ENCODE measurements at places on chromosomes 7 and 10.

DNA sequence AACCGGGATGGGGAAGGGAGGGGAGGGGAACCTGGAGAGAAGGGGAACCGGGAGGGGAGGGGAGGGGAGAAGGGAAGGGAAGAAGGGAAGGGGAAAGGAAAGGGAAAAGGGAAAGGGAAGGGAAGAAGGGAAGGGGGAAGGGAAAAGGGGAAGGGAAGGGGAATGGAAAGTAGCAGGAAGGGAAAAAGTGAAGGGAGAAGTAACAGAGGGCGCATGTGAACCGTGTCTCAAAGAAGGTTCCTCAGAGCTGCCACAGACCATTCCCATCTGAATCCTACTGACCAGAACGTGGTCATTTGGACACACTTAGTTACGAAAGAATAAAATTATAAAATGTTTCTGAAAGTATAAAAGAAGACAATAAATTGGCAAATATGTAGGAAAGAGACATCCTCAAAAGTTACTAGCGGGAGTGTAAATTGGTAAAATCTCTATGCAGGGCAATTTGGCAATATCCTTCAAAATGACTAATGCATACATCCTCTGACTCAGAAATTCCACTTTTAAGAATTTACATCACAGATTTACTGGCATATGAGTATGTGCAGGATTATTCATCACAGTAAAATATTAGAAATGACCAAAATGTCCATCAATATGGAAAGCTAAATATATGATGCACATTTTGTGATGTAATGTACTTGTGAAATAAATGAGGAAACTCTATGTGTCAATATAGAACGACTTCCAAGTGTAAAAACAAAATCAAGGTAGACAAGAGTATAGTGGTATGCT, 12.9 kb downstream of the C10orf67 start:
- DNase-seq: no peak
- H3K4me3 ChIP-seq: no peak overlapping the region
- no peaks in the 10 kb centered on the region for H3K27me3 ChIP-seq

DNA sequence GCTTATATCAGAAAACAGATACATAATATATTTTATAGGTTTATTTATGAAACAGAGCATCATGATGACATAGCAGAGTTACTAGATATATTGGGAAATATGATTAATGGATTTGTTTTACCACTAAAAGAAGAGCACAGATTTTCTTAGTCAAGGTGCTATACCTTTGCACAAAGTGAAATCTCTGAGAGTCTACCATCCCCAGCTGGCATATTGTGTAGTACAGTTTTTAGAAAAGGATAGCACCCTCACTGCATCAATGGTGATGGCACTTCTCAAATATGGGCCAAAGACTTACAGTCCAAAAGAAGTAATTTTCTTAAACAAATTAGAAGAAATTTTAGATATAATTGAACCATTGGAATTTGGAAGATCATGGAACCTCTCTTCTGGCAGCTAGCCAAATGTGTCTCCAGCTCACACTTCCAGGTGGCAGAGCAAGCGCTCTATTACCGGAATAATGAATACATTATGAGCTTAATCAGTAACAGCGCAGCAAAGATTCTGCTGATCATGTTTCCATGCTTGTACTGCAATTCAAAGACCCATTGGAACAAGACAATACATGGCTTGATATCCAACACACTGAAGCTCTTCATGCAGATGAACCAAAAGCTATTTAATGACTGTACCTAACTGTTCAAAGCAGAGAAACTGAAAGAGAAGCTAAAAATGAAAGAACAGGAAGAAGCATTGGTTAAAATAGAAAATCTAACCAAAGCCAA, 21.9 kb upstream of the CREB3L2 start:
- peaks cover 4% of the 10 kb centered on the region for H3K4me1 ChIP-seq
- H3K4me3 ChIP-seq: no peak overlapping the region
- H3K27ac ChIP-seq: no peak overlapping the region
- H3K27me3 ChIP-seq: no peaks in the 10 kb centered on the region
- no peaks in the 10 kb centered on the region for H3K36me3 ChIP-seq

DNA sequence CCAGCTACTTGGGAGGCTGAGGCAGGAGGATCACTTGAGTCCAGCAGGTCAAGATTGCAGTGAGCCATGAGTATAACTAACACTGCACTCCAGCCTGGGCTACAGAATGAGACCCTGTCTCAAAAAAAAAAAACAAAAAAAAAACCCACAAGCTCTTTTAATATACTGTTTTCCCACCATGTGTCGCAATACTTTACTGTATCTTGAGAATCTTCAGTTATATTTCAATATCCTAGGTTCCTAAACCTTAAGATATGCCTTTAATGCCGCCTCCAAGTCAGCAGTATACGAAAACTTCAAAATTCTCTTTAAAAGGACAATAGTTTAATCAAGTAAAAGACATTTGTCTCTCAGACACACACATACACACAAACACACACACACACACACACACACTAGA, 62.8 kb downstream of the TAF3 start:
- no peaks in the 10 kb centered on the region for H3K36me3 ChIP-seq
- no peak overlapping the region for H3K27ac ChIP-seq
- no peaks in the 10 kb centered on the region for H3K27me3 ChIP-seq

GRCh38 chr10:132397671-132398565, 918 bp downstream of the PWWP2B start:
- peak overlapping the region; percentile 78 for H3K4me3 ChIP-seq
- DNase-seq: peak; percentile 57
- H3K27me3 ChIP-seq: no peaks in the 10 kb centered on the region
- H3K27ac ChIP-seq: peak overlapping the region; percentile 46

GRCh38 chr7:54967377-54967776, 51.4 kb upstream of the EGFR start:
- no peak for DNase-seq
- no peaks in the 10 kb centered on the region for H3K4me1 ChIP-seq

DNA sequence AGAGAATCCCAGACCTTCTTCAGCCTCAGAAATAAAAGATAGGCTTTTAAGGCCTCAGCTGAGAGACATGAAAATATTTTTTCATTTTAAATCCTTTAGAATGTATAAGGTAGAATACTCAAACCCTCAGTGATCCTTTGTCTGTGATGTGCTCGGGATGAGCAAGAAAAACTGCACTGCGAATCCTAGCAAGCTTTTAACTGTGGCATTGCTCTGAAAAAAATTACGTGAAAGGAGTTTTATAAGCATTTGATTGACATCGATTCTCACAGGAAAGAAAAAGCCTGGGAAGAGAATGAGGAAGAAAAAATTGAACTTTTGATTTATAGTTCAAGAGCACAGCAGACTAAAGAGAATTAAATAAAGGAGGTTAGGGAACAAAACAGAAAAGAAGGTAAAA, 120.0 kb downstream of the TMEM168 start:
- no peaks in the 10 kb centered on the region for H3K4me1 ChIP-seq
- no peaks in the 10 kb centered on the region for H3K36me3 ChIP-seq
- no peak overlapping the region for H3K27ac ChIP-seq
- H3K4me3 ChIP-seq: no peak overlapping the region
- peaks cover 7% of the 10 kb centered on the region for H3K27me3 ChIP-seq

- H3K4me3 ChIP-seq: no peak overlapping the region
- H3K27me3 ChIP-seq: no peaks in the 10 kb centered on the region
- DNase-seq: no peak
Observed at GRCh38 chr10:3099291-3100092, 32.1 kb downstream of the PFKP start.

DNA sequence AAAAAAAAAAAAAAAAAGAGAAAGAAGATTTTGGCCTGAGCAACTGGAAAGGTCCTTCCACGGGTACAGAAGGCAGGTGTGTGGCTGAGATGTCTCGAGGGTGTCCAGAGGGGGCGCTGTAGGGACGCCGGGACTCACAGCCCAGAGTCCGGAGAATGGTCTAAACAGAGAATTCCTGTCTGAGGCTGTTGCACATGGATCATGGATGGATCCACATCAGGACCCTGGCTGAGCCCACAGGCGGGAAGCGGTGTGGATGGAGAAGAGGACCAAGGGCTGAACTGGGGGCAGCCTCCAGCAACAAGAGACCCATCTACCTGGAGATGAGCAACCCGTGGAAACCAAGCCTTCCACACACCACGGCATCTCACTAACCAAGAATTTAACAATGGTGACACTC, 55.0 kb downstream of the PKD1L1 start:
- no peak for DNase-seq
- H3K36me3 ChIP-seq: no peaks in the 10 kb centered on the region
- H3K27ac ChIP-seq: no peak overlapping the region
- H3K4me3 ChIP-seq: no peak overlapping the region
- H3K4me1 ChIP-seq: peaks cover 2% of the 10 kb centered on the region
- H3K27me3 ChIP-seq: no peaks in the 10 kb centered on the region

- H3K27me3 ChIP-seq: peaks cover 6% of the 10 kb centered on the region
- no peaks in the 10 kb centered on the region for H3K4me1 ChIP-seq
- H3K27ac ChIP-seq: no peak overlapping the region
Observed at GRCh38 chr10:69768386-69768785, 33.3 kb upstream of the COL13A1 start.

DNA sequence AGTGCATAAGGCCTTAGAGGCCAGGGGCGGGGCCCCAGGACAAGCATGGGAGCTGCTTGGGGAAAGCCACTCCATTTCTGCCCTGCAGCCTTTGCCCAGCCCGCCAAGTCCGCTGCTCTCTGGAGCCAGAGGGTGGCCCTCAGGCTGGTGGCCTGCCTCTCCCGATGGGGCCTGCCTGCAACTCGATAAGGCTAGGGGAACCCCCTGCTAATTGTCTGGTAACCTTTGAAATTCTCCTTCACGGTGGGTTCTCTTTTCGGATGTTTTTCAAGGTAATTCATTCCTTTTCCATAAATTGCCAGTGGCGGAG, 94.9 kb downstream of the ZMIZ1 start:
- no peak overlapping the region for H3K4me3 ChIP-seq
- no peaks in the 10 kb centered on the region for H3K4me1 ChIP-seq
- no peaks in the 10 kb centered on the region for H3K27me3 ChIP-seq
- no peak for DNase-seq
- H3K36me3 ChIP-seq: no peaks in the 10 kb centered on the region
- H3K27ac ChIP-seq: no peak overlapping the region

GRCh38 chr10:17101257-17101909, 28.2 kb downstream of the CUBN start:
- no peaks in the 10 kb centered on the region for H3K4me1 ChIP-seq
- DNase-seq: no peak
- no peak overlapping the region for H3K27ac ChIP-seq
- H3K4me3 ChIP-seq: no peak overlapping the region

DNA sequence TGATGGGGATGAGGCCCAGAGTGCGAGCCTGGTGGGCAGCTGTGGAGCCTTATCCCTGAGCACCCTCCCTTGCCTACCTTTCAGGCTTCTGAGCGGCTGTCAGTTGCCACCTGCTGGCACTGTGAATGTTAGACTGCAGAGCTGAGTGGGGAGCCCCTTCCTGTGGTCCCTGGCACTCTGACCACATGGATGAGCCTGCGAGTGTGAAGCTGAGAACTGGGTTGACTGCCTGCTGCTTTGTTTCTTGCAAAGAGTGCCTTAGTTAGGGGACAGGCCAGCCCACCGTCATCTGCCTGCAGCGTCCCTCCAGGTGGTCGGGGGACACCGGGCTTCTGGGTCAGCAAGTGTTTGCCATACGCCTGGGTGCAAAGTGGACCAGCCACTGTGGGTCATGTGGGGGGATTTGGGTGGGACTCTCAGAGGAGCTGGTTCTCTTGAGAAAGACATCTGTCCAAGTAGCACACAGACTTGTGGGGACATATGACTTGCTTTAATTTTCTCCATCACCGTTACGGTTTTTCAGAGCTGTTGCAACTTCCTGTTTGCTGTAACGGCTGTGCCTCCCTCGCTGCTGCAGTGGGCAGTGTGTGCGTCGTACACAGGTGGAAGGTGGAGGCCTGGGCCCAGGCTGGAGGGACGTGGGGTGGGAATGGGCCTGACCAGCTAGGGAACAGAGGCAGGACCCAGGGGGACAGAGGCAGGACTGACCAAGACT, 13.7 kb downstream of the INPP5A start:
- H3K4me3 ChIP-seq: peak overlapping the region; percentile 72
- peaks cover under 1% of the 10 kb centered on the region for H3K36me3 ChIP-seq
- H3K4me1 ChIP-seq: peaks cover 40% of the 10 kb centered on the region
- peak; percentile 76 for DNase-seq
- no peaks in the 10 kb centered on the region for H3K27me3 ChIP-seq

DNA sequence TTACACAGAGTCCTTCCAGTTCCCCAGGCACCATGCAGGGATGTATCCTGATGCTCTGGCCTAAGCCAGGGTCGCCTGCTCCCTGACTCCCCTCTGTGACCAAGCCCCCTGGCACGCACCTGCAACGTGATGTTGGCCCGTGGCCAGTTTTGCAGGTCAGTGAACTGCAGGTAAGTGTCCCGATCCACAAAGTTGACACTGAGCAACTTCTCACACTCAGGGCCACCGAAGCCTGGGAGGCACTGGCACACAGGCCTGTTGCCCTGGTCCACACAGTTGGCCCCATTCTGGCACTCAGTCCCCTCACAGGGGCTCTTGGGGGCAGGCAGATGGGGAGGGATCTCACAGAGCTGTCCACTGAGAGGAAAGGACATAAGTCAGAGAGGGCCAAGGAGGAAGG, 174.3 kb downstream of the LCOR start:
- H3K4me3 ChIP-seq: no peak overlapping the region
- no peaks in the 10 kb centered on the region for H3K4me1 ChIP-seq
- no peak overlapping the region for H3K27ac ChIP-seq
- peaks cover 8% of the 10 kb centered on the region for H3K36me3 ChIP-seq
- H3K27me3 ChIP-seq: peaks cover 6% of the 10 kb centered on the region

DNA sequence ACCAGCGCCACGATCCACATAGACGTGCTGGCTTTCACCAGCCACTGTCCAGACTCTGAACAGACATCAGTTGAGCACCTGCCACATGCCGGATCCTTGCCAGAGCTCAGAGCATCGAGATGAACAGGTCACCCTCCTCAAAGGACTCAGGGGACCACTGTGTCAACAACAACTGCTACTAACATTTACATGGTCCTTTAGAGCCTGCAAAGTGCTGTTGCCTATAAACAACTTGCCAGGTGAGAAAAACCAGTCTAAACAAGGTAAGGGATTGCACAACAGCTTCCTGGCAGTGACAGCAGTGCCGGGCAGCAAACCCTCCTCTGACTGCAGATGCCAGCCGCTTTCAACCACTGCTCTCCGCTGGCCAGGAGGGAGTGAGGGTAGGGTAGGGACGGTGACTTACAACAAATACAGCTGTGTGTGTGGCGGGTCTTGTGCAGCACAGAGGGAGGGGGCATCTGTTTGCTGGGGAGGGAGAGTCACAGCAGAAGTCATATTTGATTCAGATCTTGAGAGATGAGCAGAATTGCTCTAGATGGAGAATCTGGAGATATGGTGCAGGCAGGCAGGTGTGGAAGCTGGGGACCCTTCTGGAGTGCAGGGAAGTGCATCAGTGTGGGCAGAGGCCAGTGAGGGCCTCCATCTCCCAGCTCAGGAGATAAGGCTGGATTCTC, 32.8 kb upstream of the RHEB start:
- peaks cover 2% of the 10 kb centered on the region for H3K27me3 ChIP-seq
- no peak overlapping the region for H3K4me3 ChIP-seq
- H3K4me1 ChIP-seq: peaks cover 4% of the 10 kb centered on the region
- no peak overlapping the region for H3K27ac ChIP-seq
- no peak for DNase-seq
- peaks cover 3% of the 10 kb centered on the region for H3K36me3 ChIP-seq

DNA sequence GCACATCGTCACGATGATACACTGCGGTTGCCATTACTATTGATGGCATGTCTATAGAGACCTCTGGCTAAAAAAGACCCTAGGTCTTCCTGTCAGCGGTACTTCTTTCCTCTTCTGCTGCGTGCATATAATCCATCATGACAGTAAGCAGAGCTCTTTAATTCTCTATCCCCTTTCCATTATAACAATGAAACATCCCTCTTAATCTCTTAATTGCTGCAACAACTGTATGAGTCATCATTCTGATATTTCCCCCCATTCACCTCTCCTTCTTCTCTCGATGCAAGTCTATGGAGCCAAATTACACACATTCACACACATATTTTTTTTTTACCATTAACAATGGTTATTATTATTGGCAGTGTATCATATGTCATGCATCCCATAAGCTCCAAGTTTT, 45.2 kb upstream of the AKR1E2 start:
- no peak overlapping the region for H3K27ac ChIP-seq
- H3K4me1 ChIP-seq: peaks cover 7% of the 10 kb centered on the region
- H3K27me3 ChIP-seq: peaks cover 24% of the 10 kb centered on the region
- H3K4me3 ChIP-seq: no peak overlapping the region
- H3K36me3 ChIP-seq: no peaks in the 10 kb centered on the region
